Stimulated activated naive CD4-positive, alpha-beta T cell treated with Interleukin-2 at 50 U/mL for 16 hours (primary cell): ENCODE measurements at places on chromosomes 13 and 19.
A peak's percentile ranks its signal among the peaks of the same experiment; 100 is the strongest.

GRCh38 chr13:43375797-43376465 is 352.5 kb downstream of the DNAJC15 start:
- DNase-seq = no peak

DNA sequence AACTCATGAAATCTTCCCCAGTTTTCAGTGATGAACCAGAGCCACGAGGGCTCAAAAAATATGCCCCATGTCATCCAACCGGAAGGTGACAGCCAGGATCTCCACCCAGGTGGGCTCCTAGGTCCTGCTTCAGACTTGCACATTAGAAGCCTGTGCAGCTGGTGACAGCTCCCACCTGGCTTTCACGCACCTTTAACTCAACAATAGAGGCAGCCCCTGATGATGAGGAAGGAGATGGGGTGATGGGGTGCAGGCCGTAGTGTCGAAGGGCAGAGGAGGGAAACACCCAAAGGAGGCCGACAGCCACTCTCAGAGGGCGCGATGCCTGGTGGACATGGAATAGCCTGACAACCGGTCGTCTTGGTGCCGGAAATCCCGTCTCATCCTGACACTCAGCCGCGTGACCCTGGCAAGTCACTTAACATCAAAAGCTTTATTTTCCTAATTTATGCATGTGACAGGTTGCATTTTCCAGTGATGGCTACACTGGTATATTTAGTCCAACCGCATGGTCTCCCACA is 118.0 kb downstream of the SOX1 start:
- no peak for DNase-seq

DNA sequence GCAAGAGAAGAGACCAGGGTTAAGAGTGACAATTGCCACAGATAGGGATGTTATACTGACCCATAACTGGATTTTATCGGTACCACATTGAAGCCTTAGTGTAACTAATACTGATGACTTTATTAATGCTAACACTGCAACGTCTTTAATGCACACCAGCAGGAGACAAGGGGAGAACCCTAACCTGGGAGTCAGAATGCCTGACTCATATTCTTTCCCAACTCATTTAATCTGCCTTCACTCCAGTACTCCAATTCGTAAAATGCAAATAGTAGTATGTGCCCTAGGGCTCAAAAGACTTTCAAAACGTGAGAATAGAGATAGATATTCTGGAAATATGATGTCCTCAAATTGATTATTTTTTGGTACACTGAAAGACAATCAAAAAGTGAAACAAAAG is 62.4 kb downstream of the GPC6 start:
- no peak for DNase-seq

DNA sequence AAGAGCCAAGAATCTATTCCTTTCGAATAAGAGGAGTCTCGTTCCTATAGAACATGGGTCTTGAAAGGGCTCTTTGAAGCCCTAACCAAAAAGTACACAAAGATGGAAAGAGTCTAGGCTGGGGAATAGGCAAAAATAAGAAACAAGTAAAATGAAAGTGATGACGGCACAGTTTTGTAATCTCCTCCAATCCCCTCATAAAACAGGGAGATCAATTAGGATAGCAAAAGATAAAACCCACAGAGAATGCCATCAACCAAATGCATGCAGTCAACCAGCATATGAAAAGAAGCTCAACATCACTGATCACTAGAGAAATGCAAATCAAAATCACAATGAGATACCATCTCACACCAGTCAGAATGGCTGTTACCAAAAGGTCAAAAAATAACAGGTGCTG is 122.4 kb upstream of the LSM14A start:
- DNase-seq = no peak

GRCh38 chr13:111217641-111218040 is 102.5 kb downstream of the ARHGEF7 start:
- no peak for DNase-seq

DNA sequence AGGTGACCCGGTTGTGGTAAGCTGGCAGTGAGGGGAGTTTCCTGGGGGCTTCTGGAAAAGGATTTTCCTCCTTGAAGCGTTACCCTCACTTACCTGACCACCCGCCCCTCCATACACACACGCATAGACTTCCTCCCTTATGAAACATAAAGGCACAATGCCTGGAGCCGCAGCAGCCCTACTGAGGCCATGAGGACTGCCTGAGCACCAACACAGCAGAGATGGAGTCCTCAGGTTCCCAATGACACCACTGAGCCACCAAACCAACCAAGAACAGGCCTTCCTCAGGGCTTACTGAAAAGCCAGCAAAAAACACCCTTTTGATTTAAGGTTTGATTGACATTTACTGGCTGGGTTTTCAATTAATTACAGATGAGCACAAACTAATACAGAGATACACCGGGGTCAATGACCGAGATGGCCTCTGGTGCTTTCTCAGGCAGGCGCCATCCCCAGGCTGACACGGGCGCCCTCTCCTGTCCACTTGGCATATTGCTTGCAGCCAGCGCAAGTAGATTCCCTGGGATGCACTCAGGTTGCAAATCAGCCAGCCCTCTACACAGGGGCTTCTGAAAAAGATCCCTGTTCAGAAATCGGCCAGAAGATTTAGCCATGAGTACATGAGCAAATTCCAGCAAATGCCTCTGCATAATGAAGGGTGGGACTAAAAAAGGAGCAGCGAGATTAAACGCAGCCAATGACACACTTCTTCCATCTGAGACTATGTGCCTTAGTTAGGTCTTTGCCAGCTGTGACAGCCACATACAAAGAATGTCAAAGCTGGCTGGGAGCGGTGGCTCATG is 14.8 kb downstream of the OPA3 start:
- peak; percentile 14 for DNase-seq

DNA sequence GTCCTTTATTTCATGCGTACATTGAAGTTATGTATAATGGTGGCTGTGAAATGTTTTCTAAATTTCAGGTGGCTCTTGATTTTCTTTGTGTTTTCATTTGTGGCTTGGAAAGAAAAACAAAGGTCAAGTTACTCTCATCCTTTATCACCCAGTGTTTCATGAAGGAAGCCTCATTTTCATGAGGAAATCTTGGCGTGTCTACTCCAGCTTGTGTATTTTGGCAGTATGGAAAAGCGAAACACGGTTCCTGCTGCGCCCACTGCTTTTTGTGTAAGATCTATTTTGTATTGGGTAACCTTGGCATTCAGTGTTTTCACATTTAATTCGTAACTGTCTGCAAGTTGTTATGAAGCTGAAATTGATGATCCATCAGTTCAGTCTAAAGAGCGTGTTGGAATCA is 147.0 kb upstream of the RNF113B start:
- no peak for DNase-seq

DNA sequence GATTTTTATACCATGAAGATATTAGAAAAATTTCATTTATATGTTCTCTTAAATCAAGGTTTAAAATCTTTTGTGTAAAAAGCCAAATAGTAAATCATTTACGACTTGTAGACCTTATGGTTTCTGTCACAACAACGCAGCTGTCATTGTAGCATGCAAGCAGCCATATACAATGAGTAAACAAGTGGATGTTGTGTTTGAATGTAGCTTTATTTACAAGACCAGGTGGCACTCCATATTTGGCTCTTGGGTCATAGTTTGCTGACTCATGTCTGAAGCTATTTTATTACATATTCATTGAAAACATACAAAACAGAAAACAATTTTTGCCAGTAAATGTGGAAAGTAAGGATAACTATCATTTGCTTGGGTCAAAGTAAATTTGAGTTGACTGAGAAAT is 930.8 kb downstream of the SLITRK5 start:
- DNase-seq = no peak

- DNase-seq = no peak
These were observed 220.3 kb downstream of the POU4F1 start for GRCh38 chr13:78383071-78383484.

GRCh38 chr19:54338521-54338920 is 441 bp downstream of the LILRA4 start:
- DNase-seq = no peak

- DNase-seq = peak; percentile 30
These were observed 28.2 kb upstream of the GPI start for GRCh38 chr19:34336781-34337271.

- DNase-seq = peak; percentile 6
These were observed 362.6 kb downstream of the KLF5 start for GRCh38 chr13:73421310-73421912.

- no peak for DNase-seq
These were observed 7.9 kb downstream of the OPA3 start for GRCh38 chr19:45576682-45577081.
